ENCODE measurements at places on chromosomes 1 and 21.

- DNase-seq = no peak
Measured at GRCh38 chr1:205301205-205301821, 20.2 kb downstream of the NUAK2 start.

DNA sequence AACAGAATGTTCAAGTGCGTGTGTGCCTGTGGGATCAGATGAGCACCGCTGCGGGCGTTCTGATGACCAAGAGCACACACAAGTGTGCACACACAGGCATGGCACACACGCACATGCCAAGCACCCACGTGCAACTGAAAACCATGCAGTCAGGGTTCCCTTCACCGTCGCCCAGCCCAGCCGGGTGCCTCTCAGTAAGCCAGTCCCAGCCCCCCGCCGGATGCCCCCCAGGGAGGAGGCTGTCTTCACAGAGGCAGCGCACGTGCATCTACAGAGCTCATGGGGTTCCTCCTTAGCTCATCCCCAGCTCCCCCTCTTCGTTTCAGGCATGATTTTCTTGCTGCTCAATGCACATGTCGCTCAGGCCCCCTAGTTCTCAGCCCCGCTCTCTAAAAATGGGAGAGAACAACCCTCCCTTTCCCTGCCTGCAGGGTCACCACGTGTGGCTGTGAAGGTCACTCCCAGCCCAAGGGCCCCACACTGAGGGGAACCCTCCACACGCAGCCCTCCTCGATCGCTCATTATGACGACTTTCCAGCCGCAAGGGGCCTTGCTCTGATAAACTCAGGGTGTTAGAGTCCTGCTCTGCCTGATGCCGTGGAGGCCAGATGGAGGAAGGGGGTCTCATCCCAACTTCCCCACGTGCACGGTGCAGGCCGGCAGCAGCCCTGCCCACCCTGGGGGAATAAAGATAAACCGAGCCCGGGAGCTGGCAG lies 30.4 kb upstream of the ARHGEF16 start:
- no peak for DNase-seq

- no peak for DNase-seq
Measured at GRCh38 chr1:200242110-200243041, 167.5 kb downstream of the ZNF281 start.

DNA sequence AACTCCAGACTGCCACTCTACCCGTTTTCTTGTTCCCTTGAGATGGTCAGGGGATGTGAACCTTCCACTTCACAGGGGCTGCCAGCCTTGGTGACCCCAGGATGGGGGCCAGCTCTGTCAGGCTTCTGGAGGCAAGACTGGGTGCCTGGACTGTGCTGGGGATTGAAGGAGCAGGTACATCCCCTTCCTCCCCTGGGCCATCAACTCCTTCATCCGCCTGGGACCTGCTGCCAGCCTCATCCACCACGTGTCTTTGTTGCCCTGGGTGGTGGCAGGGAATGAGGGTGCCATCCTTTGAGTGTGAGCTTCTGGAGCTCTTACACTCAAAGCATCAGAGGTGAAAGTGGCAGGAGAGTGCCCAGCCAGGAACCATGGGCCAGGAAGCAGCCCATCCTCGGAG lies 139.6 kb downstream of the IGSF21 start:
- DNase-seq = no peak

Measured in CD4-positive, alpha-beta T cell treated with Interleukin-4 for 4 hours (primary cell).